Stimulated activated CD4-positive, alpha-beta T cell treated with anti-CD3 and anti-CD28 coated beads, Interleukin-15, amount 100 ng/mL, for 1 hour (primary cell): ENCODE measurements at places on chromosomes 5 and 9.

GRCh38 chr9:110620726-110621125 lies 41.2 kb upstream of the SVEP1 start:
- no peak for DNase-seq

GRCh38 chr9:96612105-96612965 lies 7.3 kb downstream of the CDC14B start:
- no peak for DNase-seq

DNA sequence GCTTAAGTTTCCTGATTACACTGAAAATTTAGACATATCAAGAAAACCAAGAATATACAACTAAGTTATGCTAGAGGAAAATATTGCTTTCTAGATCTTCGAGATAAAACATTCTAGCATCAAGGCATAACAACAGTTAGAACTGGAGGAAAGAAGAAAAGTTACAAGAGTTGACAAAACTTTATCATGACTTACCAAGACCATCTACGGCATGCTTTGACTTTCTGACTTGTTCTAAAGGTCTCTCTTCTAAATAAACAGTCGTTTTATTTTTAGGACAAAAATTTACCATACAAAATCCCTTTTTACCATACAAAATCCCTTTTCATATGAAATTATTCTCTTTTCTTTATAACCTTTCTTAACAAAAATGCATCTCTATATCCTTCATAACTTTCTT lies 1110.1 kb upstream of the CDH10 start:
- no peak for DNase-seq

DNA sequence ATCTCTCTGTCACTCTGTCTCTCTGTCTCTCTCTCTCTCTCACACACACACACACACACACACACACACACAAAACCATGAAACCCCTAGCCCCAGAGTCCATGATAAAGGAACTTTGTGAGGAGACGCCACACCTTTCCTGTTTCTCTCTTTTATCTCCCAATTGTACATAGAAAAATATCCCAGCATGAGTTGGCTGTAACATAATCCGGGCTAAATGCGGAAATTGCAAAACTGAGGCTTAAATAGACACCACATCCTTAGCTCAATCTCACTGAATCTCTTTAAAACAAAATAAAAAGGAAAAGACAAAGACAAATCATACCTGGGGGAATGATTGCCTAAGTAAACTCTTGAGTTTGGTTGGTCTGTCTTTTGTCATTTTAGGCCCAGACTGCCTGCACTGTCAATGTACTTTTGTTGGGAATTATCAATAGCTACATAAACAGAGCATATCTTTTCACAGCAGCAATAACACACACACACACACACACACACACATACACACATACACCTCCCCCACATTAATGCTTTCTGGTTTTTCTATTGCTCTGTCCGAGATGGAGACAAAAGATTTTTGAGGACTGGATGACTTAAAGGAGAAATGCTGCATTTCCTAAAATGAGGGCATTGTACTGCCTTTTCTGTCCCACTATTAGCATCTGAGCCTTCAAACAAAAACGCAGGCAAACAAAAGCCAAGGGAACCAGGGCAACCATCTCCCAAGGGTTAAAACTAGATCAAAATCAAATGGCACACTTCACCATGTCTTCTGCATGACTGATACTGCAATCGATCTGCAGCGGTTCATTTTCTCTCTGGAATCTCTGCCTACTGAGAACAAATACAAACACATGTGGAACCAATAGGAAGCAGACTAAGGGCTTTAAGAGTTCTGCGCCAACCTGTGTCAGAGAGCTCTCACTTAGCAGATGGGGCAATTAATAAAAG lies 321.5 kb downstream of the NFIB start:
- no peak for DNase-seq

- DNase-seq, result peak; percentile 15
Measured at GRCh38 chr9:109918339-109919163, 138.6 kb downstream of the PALM2AKAP2 start.

GRCh38 chr5:177523711-177524538 lies 7.2 kb upstream of the DDX41 start:
- DNase-seq, result no peak

DNA sequence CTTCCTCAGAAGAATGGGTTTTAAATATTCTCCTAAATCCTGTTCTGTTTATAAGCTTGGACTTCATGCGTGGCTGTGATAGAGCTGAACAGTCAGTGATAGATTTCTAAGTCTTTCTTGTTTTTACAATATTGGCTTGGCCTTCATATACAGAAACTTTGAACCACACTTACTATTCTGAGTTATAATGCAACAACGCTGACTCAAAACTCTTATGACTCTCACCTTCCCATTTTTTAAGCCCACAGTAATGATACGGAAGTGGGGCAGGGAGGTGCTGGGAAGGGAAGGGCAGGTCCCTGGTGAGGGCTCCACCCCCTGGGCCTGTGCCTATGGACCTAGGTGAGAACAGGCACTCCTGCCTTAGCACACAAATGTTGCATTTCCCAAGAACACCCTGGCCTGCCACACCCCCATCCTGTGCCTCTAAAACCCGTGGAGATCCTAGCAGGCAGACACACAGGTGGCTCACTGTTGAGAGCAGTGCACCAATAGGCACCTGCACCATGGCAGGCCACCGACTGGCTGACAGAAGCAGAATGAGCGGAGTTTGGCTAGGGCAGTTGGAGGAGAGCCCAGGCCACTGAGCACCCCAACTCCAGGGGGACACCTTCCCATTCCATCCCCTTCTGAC lies 376.7 kb downstream of the GABRG2 start:
- no peak for DNase-seq
